Type B pancreatic cell (in vitro differentiated cells): ENCODE measurements at places on chromosomes 16 and 17.

GRCh38 chr16:49513040-49513439 is 139.4 kb downstream of the C16orf78 start:
- DNase-seq: no peak
- H3K36me3 ChIP-seq: no peaks in the 10 kb centered on the region
- H3K27ac ChIP-seq: no peak overlapping the region
- peaks cover 8% of the 10 kb centered on the region for H3K4me1 ChIP-seq
- no peaks in the 10 kb centered on the region for H3K27me3 ChIP-seq
- no peak overlapping the region for H3K4me3 ChIP-seq

DNA sequence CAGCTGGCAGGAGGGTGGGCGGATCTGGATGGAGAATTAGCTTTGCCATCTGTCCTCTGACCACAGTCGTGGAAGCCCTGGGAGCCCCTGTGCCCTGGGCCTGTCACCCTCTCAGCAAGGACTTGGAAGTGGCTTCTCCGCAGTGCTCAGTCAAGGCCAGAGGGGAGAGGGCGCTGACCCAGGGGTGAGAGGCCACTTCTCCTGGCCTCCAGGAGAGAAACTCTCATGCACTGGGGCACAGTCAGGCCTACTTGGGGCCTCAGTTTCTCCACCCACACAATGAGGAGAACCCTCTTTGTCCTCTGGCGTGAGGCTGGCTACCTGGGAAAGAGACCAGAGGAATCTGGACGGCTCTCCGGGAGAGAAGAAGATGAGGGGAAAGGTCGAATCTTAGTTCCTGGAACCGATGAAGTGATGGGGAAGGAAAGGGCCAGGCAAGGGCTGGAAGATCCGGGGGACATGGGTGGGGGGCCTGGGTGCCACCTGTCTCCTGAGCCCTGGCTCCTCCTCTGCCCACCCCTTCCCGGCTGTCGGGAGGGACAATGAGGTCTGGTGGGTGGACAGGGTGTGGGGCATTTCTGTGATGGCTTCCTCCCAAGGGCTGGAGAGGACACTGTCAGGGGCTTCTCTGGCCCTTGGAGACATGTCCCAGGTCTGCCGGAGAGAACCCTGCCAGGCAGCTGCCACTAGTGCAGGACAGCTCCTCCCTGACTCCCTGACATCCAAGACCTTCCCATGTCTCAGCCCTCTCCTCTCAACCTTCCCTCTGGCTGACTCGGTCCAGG is 9.0 kb upstream of the ARHGAP27 start:
- H3K27me3 ChIP-seq: no peaks in the 10 kb centered on the region
- peaks cover 10% of the 10 kb centered on the region for H3K4me1 ChIP-seq
- H3K27ac ChIP-seq: no peak overlapping the region

DNA sequence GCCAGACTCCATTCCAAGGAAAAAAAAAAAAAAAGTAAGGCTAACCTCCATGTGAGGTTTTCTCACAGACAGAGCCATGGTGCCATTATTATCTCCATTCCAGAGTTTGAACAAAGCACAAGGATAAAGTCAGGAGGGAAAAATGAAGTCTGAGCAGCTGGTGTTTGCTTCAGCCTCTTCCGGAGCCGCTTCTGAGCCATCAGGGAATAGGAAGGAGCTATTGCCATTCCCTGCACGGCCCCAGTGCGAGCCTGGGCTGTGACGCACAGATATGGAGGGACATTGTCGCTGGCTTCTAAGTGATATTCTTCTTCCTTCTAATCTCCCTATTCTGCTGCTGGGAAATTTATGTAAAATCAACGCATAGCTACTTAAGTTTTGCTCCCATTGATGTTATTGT is 69.5 kb upstream of the PIRT start:
- H3K4me3 ChIP-seq: no peak overlapping the region
- peaks cover 3% of the 10 kb centered on the region for H3K27me3 ChIP-seq
- H3K36me3 ChIP-seq: no peaks in the 10 kb centered on the region

GRCh38 chr17:66948061-66948750 is 16.3 kb upstream of the CACNG4 start:
- H3K27me3 ChIP-seq: peaks cover 20% of the 10 kb centered on the region
- H3K36me3 ChIP-seq: no peaks in the 10 kb centered on the region
- no peak overlapping the region for H3K27ac ChIP-seq
- DNase-seq: no peak
- H3K4me3 ChIP-seq: no peak overlapping the region

GRCh38 chr17:56373981-56374833 is 219.3 kb upstream of the NOG start:
- peaks cover 5% of the 10 kb centered on the region for H3K27me3 ChIP-seq
- H3K36me3 ChIP-seq: no peaks in the 10 kb centered on the region
- H3K4me1 ChIP-seq: peaks cover 24% of the 10 kb centered on the region
- peak overlapping the region; percentile 35 for H3K27ac ChIP-seq
- DNase-seq: no peak

GRCh38 chr17:57355090-57355859 is 99.0 kb downstream of the MSI2 start:
- no peaks in the 10 kb centered on the region for H3K27me3 ChIP-seq
- peaks cover 40% of the 10 kb centered on the region for H3K4me1 ChIP-seq
- no peak overlapping the region for H3K4me3 ChIP-seq
- H3K27ac ChIP-seq: no peak overlapping the region
- DNase-seq: no peak

DNA sequence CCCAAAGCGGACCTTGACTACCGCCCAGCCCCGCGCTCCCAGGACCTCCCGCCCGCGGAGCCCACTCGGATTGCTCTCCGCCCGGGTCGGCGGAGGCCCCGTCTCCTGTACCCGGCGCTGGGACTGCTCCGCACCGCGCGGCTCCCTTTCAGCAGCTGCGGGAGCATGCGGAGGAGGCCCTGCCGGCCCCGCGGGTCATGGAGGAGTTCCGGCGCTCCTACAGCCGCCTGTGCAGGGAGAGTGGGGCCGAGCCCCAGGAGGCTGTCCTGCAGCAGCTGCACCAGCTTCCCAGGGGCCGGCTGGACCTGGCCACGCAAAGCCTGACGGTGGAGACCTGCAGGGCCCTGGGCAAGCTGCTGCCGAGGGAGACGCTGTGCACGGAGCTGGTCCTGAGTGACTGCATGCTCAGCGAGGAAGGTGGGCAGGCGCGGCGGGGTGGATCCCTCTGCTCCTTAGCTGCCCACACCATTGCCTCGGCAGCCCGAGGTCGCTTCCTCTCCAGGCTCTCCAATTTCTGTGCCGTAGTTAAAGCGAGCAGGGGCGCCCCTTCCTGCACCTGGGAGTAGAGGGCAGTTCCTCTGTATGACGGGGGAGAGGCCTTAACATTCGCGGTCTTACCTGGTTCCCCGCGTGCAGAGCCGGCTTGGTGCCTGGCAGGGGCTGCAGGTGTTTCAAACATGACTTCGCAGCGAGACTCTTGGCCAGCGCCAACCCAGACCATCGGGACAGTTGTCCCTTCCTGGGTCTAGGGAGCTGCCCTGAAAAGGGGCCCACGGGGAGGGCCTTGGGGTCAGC is 539 bp downstream of the LRRC45 start:
- no peaks in the 10 kb centered on the region for H3K27me3 ChIP-seq
- peaks cover 12% of the 10 kb centered on the region for H3K4me1 ChIP-seq
- H3K4me3 ChIP-seq: peak overlapping the region; percentile 85

- DNase-seq: no peak
- no peaks in the 10 kb centered on the region for H3K27me3 ChIP-seq
- peaks cover 24% of the 10 kb centered on the region for H3K4me1 ChIP-seq
- H3K4me3 ChIP-seq: peak overlapping the region; percentile 48
- H3K27ac ChIP-seq: peak overlapping the region; percentile 89
Observed at GRCh38 chr16:3690980-3691720, 26.2 kb downstream of the TRAP1 start.

- H3K27ac ChIP-seq: no peak overlapping the region
- DNase-seq: no peak
- peaks cover 3% of the 10 kb centered on the region for H3K27me3 ChIP-seq
- H3K4me3 ChIP-seq: peak overlapping the region; percentile 18
- H3K36me3 ChIP-seq: peaks cover 4% of the 10 kb centered on the region
Observed at GRCh38 chr16:65271996-65272395, 150.1 kb upstream of the CDH11 start.

DNA sequence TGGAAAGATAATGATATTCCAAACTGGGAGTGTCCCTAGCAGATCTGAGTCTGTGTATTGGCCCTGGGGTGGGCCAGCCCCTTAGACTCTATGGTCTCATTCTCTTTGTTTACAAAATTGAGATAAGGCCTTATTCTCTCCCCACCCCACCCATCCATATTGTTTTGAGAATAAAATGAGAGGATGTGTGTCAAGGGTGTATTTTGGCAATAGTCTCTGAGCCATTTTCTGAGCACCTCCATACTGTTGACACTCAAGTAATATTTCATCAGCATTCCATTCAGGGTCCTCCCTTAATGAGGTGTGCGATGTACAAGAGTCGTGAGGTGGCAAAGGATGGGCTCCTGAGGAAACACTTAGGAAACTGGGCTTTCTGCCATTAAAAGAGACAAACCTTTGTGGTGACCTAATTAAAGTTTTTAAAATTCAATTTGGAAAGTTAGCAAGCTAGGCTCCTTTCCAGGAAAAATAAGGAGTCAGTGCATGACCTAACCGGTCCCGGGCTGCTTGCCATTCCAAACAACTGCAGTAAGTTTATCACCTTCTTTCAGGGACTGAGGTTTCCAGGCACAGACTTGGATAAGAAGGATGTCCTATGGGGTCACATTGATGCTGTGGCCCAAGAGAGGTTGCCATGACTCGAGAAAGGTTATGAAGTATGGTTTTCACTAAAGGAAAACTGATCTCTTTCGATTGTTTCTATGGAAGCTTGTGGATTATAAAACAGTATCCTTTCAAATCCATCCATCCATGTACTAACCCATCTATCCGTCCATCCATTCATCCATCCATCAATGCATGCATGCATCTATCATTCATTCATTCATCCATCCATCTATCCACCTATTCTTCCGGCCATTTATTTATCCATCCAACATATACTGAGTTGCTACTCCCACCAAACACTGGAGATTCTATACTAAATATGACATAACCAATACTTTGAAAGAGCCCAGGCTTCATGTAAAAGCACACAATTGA is 443.3 kb downstream of the UTP18 start:
- H3K27me3 ChIP-seq: peaks cover 11% of the 10 kb centered on the region
- no peak for DNase-seq
- H3K4me1 ChIP-seq: peaks cover 6% of the 10 kb centered on the region
- no peak overlapping the region for H3K27ac ChIP-seq

GRCh38 chr17:10309003-10309974 is 63.5 kb downstream of the MYH13 start:
- no peak overlapping the region for H3K27ac ChIP-seq
- DNase-seq: no peak
- H3K4me1 ChIP-seq: peaks cover 4% of the 10 kb centered on the region
- H3K4me3 ChIP-seq: no peak overlapping the region
- peaks cover 25% of the 10 kb centered on the region for H3K27me3 ChIP-seq

DNA sequence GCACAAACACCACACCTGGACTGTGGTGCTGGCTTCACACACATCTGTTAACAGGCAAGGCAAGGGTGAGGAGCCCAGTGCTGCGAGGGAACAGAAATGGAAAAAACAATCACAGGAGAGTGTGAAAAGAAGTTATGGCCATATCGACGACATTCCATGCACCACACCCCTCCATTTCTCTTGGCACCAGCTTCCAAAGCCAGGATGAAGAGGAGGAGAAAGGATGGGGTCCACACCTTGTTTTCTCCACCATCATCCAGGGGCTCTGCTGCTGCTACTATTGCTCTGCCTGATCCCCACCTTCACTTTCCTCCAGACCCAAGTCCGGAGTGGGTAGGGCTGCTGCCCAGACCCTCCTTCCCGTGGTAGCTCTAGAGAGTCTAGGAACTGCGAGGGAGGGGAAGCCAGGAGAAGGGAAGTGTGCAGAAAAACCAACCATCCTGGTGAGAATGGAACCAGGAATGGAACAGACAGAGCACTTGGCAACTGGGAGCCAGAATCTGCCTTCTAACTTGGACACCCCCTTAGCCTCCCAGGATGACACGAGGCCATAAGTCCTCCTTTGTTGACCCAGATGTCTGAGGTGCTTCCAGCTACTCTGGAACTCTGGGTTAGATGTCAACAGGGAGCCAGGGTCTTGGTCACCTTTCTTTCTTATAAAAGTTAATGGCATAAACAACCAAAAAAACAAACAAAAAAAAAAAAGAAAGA is 1.2 kb upstream of the PROCA1 start:
- peak overlapping the region; percentile 97 for H3K4me3 ChIP-seq
- peaks cover 21% of the 10 kb centered on the region for H3K36me3 ChIP-seq
- no peaks in the 10 kb centered on the region for H3K27me3 ChIP-seq
- peak overlapping the region; percentile 87 for H3K27ac ChIP-seq

DNA sequence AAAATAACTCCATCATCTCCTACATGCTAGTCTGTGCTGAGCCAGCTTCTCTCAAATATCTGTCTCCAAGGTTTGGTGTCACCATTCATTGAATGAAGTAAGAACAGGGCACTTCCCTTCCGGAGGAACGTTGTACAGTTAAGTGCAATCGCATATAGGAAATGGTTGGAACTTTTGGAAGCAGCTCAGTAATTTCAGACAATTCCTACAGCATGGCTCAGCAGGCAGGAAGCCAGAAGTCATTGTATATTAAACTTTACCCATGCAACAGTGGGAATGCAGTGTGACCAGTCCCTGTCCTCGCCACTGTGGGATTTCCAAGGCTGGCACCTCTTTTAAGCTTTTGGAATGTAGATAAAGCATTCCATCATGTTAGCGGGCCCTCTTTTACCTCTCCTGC is 51.1 kb upstream of the MYH2 start:
- DNase-seq: no peak
- no peaks in the 10 kb centered on the region for H3K4me1 ChIP-seq
- H3K27ac ChIP-seq: no peak overlapping the region
- H3K27me3 ChIP-seq: peaks cover 30% of the 10 kb centered on the region
- H3K36me3 ChIP-seq: no peaks in the 10 kb centered on the region

GRCh38 chr16:5412731-5413130 is 315.1 kb upstream of the EEF2KMT start:
- no peaks in the 10 kb centered on the region for H3K36me3 ChIP-seq
- H3K4me3 ChIP-seq: no peak overlapping the region
- H3K27ac ChIP-seq: no peak overlapping the region
- H3K27me3 ChIP-seq: peaks cover 33% of the 10 kb centered on the region

GRCh38 chr17:4436846-4437245 is 3.1 kb downstream of the SPNS3 start:
- peaks cover 10% of the 10 kb centered on the region for H3K27me3 ChIP-seq
- H3K27ac ChIP-seq: no peak overlapping the region
- H3K4me1 ChIP-seq: peaks cover 6% of the 10 kb centered on the region
- no peaks in the 10 kb centered on the region for H3K36me3 ChIP-seq

DNA sequence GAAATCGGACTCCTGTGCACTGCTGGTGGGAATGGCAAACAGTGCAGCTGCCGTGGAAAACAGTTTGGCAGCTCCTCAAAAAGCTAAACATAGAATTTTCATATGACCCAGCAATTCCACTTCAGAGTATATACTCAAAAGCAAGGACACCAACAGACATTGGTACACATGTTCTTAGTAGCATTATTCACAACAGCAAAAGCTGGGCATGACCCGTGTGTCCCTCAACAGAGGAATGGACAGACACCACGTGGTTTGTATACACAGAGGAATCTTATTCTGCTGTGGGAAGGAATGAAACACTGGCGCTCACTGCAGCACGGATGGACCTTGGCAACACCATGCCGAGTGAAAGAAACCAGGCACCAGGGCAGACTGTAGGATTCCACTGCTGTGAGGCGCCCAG is 16.0 kb downstream of the NPTX1 start:
- H3K4me3 ChIP-seq: no peak overlapping the region
- no peaks in the 10 kb centered on the region for H3K36me3 ChIP-seq
- H3K27ac ChIP-seq: no peak overlapping the region
- H3K27me3 ChIP-seq: peaks cover 52% of the 10 kb centered on the region
- peaks cover 4% of the 10 kb centered on the region for H3K4me1 ChIP-seq

- H3K27ac ChIP-seq: no peak overlapping the region
- no peaks in the 10 kb centered on the region for H3K27me3 ChIP-seq
- no peak overlapping the region for H3K4me3 ChIP-seq
- H3K4me1 ChIP-seq: no peaks in the 10 kb centered on the region
- DNase-seq: no peak
Observed at GRCh38 chr17:59121901-59122480, 15.3 kb upstream of the TRIM37 start.
